Lung microvascular endothelial cell (primary cell): ENCODE measurements at places on chromosomes 11 and 22.

DNA sequence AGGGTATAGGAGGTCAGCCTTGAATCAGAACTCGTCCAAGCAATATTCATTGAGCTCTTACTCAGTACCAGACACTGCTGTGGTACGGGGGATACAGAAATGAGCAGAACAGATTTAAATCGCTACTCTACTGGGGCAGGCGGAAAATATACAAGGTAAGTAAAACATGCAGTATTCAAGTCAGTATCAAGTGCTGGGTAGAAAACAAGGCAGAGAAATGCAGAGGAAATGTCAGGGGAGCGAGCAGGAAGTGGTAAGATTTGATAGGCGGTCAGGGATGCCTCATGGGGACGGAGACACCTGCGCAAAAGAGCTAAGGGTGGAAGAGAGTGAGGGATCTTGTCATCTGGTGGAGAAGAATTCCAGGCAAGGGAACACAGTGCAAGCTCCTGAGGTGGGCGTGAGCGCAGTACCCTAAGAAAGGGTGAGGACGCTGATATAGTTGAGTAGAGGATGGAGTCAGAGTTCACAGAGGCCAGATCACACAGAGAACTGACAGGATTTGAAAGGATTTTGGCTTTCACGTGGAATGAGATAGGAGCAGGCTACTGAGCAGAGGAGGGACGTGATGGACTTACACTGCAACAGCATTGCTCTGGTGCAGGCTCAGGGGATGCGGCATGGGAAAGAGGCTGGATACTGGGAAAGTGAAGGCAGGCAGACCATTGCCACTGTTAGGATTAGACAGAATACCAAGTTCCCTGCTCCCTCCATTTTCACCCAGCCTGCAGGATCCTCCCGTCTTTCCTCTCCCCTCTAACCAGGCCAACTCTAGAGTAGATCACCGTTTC, 35.8 kb downstream of the SC5D start:
- DNase-seq, result no peak

- DNase-seq, result no peak
These were observed 3.1 kb downstream of the MRGPRG start for GRCh38 chr11:3215346-3216026.

- peak; percentile 93 for DNase-seq
These were observed 27.8 kb upstream of the ROBO3 start for GRCh38 chr11:124837491-124837856.

- no peak for DNase-seq
These were observed 4.3 kb upstream of the SLC25A17 start for GRCh38 chr22:40823426-40823825.

DNA sequence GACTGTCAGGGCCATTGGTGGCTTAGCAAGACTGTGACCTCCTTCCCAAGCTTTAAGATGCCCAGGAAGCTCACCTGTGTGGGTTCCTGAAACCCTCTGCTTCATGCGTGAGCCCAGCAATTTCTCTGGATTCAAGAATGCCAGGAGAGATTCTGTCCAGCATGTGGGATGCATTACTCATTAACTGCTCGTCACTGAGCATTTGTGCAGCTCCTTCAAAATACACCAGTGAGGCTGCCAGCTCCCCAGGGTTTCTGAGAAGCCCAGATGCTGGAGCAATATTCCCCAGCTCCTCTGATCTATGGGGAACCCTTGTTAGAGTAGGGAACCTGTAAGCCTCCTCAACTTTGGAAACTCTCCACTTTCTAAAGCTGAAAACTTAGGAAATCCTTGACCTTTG, 126.5 kb downstream of the CHST1 start:
- no peak for DNase-seq

DNA sequence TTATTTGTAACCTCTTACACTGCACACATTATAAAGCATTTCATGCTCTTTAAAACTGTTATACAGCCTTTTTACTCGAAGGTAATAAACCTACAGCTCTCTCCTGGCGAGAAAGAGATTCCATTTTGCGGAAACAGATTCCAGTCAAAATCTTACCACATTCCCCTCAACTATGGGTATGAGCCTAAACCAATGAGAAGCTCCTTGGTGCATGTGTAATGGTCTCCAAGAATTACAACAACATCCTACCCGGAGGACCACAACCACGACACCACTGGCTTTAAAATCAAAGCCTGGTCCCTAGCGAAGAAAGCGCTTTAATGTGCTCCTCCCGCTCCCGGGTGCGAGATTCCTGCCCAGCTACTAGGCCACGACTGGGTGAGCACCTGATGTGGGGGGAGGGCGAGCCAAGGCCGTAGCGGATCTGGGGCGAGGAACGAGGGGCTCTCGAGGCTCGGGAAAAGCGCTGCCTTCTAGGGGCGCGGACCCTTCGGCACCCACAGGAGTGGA, 821 bp downstream of the CELF1 start:
- DNase-seq, result peak; percentile 31

DNA sequence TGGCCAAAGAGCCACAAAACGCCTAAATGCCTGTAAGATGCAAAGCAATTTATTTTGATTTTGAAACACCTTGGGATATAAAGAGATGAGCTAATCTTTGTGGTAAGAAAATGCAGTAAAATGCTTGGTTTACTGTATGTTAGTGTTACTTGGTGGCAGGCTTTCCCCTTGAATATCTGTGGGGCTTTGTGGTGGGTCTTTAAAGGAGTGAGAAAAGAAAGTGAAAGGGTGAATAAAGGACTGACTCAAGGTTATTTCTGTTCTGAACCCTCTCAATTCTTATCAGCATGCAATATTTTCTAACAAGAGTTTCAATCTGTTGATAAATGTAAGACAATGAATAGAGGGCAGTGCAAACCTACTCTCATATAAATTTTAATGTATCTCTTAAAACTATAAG, 1555.9 kb upstream of the RAG2 start:
- no peak for DNase-seq

DNA sequence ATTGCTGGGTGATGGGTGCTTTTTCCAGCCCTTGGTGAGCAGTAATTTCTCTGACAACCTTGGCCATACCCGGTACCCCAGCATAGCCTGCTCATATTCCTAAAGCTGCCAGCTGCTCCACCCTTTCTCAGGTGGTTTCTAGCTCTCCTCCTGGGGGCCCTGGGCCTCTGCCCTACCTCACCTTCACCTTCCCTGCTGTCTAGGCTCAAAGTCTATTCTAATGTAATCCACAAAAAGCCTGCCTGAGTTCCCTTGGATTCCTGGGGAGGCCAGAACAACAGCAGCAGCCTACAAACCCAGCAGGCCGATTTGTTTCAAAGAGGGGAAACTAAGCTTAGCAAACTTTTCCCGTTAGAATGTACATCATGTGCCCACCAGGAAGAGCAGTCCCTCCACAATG, 117.6 kb downstream of the DSCAML1 start:
- DNase-seq, result no peak

DNA sequence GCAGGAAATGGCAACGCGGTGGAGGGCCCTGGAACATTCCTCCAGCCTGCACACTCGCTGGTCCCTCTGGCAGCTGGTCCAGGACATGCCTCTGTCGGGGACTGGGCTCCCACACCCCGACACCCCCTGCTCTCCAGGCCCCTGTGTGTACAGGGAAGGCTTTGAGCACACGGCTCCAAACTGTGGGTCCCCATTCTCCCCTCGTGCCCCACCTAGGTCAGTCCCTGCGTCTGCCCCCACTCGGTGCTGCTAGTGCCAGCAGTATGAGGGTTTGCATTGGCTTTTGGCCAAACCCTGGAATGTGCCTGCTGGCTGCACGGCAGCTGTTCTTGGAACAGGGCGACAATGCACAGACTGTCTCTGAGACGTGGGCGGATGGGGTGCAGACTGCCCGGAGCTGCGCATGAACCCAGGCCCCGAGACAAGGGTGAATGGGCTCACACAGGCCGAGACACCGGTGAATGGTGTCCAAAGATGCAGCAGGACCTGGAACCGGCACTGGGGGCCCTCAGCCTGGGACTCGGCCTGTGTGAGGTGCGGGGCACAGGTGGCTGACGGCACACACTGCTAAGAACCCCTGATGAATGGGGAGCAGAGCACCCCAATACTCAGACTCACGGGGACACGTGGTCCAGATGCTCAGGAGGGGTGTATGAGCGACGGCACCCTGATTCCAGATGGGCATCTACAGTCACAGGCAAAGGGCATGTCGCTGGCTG, 7.5 kb upstream of the SYT8 start:
- peak; percentile 56 for DNase-seq

DNA sequence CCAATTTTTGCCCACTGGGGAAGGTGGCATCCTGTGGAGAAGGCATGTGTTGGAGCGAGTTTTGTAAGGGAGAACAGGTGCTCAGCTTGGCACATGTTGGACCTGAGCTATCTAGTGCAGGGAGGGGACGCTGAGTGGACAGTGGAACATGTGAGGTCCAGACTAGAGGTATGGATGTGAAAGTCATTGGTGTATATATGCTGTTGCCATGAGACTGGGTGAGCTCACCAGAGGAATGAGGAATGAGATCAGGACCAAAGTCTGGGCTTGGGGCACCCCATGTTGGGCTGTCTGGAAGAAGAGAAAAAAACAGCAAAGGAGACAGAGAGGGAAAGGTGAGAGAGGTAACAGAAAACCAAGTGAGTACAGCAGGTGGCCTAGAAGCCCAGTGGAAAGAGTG, 12.3 kb upstream of the SYT7 start:
- DNase-seq, result no peak

- peak; percentile 98 for DNase-seq
These were observed at the start of the genes ACAD8 and THYN1 for GRCh38 chr11:134253188-134253993. Gene ACAD8, plus strand, starts transcription at chr11:134253568. Its CDS starts 33 bp downstream, at chr11:134253601. Gene THYN1, minus strand, starts transcription at chr11:134253352. Its CDS starts 470 bp downstream, at chr11:134252882.

GRCh38 chr11:59625703-59626102, 10.1 kb upstream of the OSBP start:
- DNase-seq, result no peak

- no peak for DNase-seq
These were observed 21.6 kb upstream of the NUP160 start for GRCh38 chr11:47869544-47870393.

- no peak for DNase-seq
These were observed 110.0 kb downstream of the FBXO7 start for GRCh38 chr22:32584650-32585049.

- peak; percentile 55 for DNase-seq
These were observed 30.8 kb downstream of the MYH9 start for GRCh38 chr22:36356708-36357624.

DNA sequence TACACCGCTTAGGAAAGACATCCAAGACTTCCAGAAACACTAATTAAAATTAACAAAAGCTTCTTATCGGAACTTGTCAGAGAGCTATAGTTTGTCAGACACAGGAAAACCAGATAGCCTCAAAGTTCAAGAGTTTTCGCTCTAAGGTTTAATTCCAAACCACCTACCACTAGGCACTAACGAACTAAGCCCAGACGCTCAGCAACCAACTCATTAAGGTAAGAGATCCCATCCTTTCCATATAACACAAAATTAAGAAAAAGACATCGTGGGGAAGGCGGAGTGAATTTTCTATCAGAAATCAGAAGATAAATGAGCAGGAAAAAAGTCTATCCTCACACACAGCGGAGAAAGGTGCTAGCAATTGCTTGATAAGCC, 382 bp downstream of the IMMP1L start:
- peak; percentile 30 for DNase-seq

DNA sequence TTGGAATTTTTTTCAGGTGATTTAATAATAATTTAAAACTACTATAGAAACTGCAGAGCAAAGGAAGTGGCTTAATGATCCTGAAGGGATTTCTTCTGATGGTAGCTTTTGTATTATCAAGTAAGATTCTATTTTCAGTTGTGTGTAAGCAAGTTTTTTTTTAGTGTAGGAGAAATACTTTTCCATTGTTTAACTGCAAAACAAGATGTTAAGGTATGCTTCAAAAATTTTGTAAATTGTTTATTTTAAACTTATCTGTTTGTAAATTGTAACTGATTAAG, 3.4 kb downstream of the MALAT1 start:
- peak; percentile 24 for DNase-seq

DNA sequence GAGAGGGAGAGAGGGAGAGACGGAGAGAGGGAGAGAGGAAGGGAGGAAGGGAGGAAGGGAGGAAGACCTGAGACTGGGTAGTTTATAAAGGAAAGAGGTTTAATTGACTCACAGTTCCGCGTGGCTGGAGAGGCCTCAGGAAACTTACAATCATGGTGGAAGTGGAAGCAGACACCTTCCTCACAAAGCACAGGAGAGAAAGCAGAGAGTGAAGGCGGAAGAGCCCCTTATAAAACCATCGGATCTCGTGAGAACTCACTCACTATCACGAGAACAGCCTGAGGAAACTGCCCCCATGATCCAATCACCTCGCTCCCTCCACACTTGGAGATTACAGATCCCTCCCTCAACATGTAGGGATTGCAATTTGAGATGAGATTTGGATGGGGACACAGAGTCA, 12.2 kb upstream of the CARS1 start:
- no peak for DNase-seq

GRCh38 chr11:12159351-12160099, 49.1 kb downstream of the MICAL2 start:
- peak; percentile 87 for DNase-seq

GRCh38 chr11:6895010-6895409, 2.7 kb upstream of the OR2D2 start:
- no peak for DNase-seq

GRCh38 chr11:118263112-118263511, 985 bp downstream of the MPZL2 start:
- no peak for DNase-seq

- DNase-seq, result peak; percentile 44
These were observed 16.3 kb downstream of the OR2AG2 start for GRCh38 chr11:6755303-6755952.

DNA sequence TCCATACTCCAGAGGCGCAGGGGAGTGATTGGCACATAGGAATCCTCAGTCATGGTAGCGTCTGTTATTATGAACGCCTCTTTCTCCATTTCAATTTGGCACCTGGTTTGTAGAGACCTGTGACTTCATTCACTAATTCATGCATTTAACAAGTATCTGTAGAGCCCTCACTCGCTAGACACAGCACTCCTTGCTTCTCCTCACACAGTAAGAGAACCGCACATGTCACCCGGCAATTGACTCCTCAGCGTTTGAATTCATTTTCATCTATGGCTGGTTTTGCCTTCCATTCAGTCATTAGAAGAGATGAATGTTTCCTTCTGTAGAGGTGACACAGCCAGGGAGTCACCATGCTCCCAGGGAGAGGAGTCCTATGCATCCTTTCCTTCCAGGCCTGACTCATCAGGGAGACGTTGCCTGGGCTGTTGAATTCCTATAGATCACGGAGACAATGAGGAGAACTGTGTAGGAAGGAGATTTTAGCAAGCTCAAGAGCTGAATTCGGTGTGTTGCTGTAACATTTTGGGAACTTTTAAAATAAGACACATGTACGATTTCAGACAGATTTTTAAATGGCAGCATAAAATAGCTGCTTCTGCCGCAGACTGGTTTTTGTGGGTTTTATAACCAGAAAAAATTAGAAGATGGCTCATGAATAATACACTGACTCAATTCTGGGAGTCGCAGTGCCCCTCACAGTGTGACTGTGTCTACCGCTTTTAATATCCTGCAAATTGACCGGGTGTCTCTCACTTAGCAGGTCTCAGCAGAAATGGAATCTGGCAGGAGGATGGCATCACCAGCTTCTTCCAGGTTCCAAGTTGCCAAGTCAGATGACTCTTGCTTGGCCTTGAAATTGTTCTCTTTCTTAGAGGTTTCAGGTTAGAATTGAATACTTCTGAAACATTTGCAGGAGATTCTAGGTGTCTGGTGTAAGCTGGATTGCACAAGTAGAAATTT, 44.4 kb upstream of the CLMP start:
- DNase-seq, result no peak
